ENCODE measurements at places on chromosomes 2 and 18.

- H3K4me3 ChIP-seq = no peak overlapping the region
- H3K27ac ChIP-seq = peak overlapping the region; percentile 18
- no peaks in the 10 kb centered on the region for H3K27me3 ChIP-seq
- H3K36me3 ChIP-seq = no peaks in the 10 kb centered on the region
- DNase-seq = no peak
Observed at GRCh38 chr2:171260471-171261424, 100.1 kb upstream of the TLK1 start.

DNA sequence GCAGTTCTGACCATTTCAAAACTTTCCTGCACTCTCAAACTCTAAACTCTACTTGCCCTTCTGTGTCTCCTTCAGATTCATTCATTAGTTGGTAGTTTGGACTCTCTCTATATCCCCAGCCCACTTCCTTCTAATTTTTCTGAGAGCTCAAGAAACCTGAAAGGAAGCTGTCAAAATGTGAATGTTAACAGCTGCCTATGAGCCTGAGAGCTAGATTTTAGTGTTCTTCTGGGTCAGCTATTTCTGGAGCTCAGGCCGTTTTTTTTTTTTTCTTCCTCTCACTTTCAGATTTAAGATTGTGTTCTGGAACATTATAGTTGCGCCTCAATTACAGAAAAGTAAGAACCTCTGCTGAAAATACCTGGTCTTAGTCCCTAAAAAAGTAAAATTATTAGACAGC is 73.1 kb downstream of the RTN4 start:
- H3K4me1 ChIP-seq = no peaks in the 10 kb centered on the region
- no peaks in the 10 kb centered on the region for H3K27me3 ChIP-seq
- H3K36me3 ChIP-seq = peaks cover 4% of the 10 kb centered on the region

GRCh38 chr2:126714191-126714965 is 58.4 kb downstream of the GYPC start:
- H3K27me3 ChIP-seq = no peaks in the 10 kb centered on the region
- no peak overlapping the region for H3K4me3 ChIP-seq
- DNase-seq = peak; percentile 11
- no peak overlapping the region for H3K27ac ChIP-seq
- H3K4me1 ChIP-seq = no peaks in the 10 kb centered on the region
- H3K36me3 ChIP-seq = no peaks in the 10 kb centered on the region

GRCh38 chr2:188610827-188611226 is 319.2 kb downstream of the GULP1 start:
- no peaks in the 10 kb centered on the region for H3K4me1 ChIP-seq
- no peak overlapping the region for H3K4me3 ChIP-seq
- H3K27ac ChIP-seq = no peak overlapping the region
- H3K27me3 ChIP-seq = no peaks in the 10 kb centered on the region
- no peaks in the 10 kb centered on the region for H3K36me3 ChIP-seq

- no peak overlapping the region for H3K4me3 ChIP-seq
- H3K27ac ChIP-seq = no peak overlapping the region
- no peaks in the 10 kb centered on the region for H3K4me1 ChIP-seq
- DNase-seq = no peak
Observed at GRCh38 chr2:37589298-37589697, 82.1 kb downstream of the CDC42EP3 start.

DNA sequence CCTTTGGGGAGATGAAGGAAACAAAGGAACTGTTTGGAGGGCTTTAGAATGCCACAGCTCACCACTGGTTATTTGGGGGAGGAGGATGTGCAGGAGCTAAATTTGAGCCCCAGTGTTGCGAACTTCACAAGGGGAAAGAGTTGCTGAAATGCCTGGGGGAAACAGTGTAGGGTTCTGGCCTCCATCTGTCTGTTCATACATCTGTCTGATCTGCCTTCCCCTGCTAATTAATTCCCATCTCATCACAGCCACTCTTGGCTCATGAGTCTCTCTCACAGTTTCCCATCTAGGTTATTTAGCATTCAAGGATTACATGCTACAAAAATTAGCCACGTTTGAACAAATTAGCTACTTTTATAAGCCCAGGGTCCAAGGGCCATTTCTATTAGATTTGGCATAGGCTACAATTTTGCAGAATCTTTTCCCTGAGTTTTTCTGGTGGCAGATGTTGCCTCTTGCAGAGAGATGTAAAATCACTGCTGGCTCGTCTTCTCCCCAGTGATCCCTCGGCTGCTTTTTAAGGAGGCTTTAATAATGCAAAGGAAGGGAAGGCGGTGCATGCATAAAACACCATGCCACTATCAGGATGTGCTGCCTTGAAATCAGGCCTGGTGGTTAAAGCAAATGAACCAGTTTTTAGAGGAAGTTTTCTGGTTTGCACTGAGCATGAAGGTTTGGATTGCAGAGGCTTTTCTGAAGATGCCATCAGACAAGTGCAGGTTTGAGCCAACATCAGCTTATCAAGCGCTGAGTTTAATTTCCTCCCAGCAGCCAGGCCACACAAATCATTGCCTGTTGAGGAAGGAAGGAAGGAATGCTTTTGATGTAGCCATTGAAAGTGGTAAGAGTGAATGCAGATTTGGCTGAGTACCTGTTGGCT is 35.0 kb downstream of the ADD2 start:
- H3K27ac ChIP-seq = peak overlapping the region; percentile 63
- DNase-seq = no peak
- no peak overlapping the region for H3K4me3 ChIP-seq
- H3K36me3 ChIP-seq = no peaks in the 10 kb centered on the region

- no peaks in the 10 kb centered on the region for H3K27me3 ChIP-seq
- DNase-seq = no peak
- H3K4me3 ChIP-seq = no peak overlapping the region
- no peaks in the 10 kb centered on the region for H3K36me3 ChIP-seq
Observed at GRCh38 chr2:43454791-43455190, 141.0 kb downstream of the THADA start.

DNA sequence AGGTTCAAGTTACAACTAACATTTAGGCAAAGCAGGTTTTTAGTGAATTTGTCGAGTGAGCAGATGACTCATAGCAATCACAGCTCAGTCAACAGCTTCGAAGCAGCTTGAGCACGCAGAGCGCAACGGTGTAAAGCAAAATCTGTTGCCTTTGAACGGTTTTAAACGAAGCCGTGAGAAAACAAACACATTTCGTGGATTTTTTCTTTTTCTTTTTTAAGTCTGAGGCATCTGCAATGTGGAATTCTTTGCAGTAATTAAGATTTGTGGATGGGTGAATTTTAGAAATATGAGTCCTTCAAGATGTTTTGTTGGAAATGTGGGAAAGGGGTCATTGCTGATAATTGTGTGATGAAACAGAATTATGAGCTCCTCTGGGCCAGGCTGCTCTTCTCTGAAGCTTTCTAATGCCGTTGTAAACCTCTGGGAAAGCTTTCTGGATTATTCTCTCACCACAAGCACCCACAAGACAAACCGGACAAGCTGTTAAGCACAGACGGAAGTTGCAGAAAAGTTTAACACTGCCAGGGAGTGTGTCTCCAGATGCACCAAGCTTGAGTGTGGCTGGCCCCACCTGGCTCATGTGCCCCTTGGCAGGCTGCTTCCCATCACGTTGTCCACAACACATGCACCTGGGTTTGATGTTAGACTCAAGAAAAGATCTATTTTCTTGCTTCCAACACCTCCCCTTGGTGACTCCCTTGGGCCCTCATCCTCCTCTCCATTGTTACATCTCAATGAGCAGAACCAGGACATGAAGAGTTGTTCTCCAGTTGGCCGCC is 224.7 kb downstream of the ACKR3 start:
- no peak overlapping the region for H3K27ac ChIP-seq
- no peaks in the 10 kb centered on the region for H3K36me3 ChIP-seq
- H3K4me1 ChIP-seq = no peaks in the 10 kb centered on the region
- DNase-seq = no peak

DNA sequence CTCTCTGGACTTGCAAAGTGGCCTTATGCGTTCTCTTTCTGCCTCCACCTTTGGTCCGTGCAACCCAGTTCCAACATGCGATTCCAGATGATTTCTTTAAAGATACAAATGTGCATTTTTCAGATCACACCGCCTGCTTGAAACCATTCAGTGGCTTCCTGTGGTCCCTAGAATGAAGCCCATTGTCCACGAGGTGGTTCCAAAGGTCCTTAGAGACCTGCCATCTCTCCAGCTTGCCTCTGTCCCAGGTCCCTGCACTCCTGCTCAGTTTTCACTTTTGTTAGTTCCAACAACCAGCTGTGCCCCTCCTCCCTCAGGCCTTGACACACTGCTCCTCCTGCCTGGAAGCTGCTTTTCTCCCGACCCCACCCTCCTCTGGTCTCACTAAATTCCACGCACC is 3.6 kb upstream of the INO80C start:
- no peaks in the 10 kb centered on the region for H3K27me3 ChIP-seq
- H3K27ac ChIP-seq = no peak overlapping the region
- no peak for DNase-seq
- H3K4me3 ChIP-seq = no peak overlapping the region
- H3K4me1 ChIP-seq = no peaks in the 10 kb centered on the region

DNA sequence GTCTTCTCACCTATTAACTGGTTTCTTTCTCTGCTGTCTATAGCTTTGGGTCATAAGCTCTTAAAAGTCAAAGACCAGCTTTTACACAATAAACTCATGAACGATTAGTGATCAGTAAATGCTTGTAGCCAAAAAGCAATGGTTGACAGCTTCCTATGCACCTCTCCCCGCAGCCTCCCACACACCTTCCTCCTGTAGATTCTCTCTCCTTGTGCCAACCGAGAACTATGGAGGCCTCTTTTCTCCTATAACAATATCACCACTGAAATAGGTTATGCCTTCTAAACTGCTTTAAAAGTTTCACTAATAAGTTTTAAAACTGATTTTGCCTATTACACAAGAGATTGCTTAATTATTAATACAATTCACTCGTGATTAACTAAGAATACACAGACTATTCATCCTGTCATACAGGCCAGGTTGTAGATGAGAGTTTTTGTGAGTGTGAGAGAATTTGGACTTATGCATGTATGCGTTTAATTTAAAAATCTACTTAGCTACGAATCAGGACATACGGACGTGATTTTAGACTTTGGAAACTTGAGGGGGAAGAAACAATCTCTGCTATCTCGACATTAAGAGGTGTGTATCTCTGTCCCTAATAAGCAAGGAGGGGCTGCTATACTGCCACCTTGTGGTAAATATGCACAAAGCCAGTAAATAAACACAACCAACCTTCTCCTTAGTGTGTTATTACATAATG is 229.1 kb upstream of the RBBP8 start:
- H3K4me1 ChIP-seq = no peaks in the 10 kb centered on the region
- H3K27ac ChIP-seq = no peak overlapping the region
- DNase-seq = no peak
- H3K36me3 ChIP-seq = no peaks in the 10 kb centered on the region
- H3K27me3 ChIP-seq = no peaks in the 10 kb centered on the region
- no peak overlapping the region for H3K4me3 ChIP-seq

DNA sequence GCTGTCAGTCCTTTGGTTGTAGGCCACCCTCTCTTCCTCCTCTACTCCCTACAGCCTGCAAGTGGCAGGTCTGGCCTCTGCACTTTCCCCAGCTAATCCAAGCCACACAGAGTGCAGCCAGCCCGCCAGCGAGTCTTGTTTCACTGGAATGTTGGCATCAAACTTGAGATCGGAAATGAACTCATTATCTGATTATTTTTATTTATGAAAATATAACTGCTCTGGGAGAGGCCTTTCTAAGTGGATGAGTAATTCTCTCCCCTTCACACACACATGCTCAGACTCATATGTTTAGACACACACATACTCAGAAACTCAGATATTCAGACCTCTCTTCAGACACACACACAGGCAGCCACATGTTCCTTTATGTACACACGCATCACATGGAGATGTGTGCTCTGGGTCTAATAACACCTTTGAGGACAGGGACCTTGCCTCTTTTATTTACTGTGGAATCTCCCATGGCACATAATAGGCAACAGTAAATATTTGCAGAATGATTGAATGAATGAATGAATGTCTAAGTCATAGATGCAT is 151.3 kb downstream of the ZFP36L2 start:
- peaks cover 3% of the 10 kb centered on the region for H3K4me1 ChIP-seq
- H3K27ac ChIP-seq = no peak overlapping the region
- no peaks in the 10 kb centered on the region for H3K27me3 ChIP-seq
- DNase-seq = no peak

- peaks cover 4% of the 10 kb centered on the region for H3K4me1 ChIP-seq
- DNase-seq = no peak
- H3K4me3 ChIP-seq = no peak overlapping the region
- no peak overlapping the region for H3K27ac ChIP-seq
- H3K27me3 ChIP-seq = no peaks in the 10 kb centered on the region
Observed at GRCh38 chr2:239005586-239005985, 157.7 kb downstream of the TWIST2 start.

GRCh38 chr2:86280191-86280667 is 57.2 kb downstream of the REEP1 start:
- no peaks in the 10 kb centered on the region for H3K27me3 ChIP-seq
- no peak overlapping the region for H3K4me3 ChIP-seq
- H3K27ac ChIP-seq = no peak overlapping the region
- H3K4me1 ChIP-seq = peaks cover 2% of the 10 kb centered on the region
- no peaks in the 10 kb centered on the region for H3K36me3 ChIP-seq

DNA sequence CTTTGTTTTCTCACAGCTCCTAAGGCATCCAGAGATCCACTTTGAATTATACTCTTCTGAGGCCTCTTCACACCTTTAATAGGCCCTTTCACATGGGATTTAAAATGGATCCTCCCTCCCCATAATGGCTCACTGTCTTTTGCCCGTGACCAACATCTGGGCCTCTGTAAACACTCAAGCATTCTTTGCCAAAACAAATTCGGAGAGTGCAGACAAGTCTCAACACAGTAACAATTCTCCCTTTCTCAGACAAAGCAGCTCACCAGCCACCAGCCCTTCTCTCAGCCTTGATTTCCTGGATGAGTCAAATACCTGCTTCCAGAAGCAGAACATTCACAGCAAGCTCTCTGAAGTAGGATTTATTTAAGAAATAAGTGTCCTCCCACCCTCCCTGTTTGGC is 14.0 kb upstream of the IMP4 start:
- no peak overlapping the region for H3K4me3 ChIP-seq
- no peaks in the 10 kb centered on the region for H3K4me1 ChIP-seq
- no peak for DNase-seq
- H3K36me3 ChIP-seq = no peaks in the 10 kb centered on the region

DNA sequence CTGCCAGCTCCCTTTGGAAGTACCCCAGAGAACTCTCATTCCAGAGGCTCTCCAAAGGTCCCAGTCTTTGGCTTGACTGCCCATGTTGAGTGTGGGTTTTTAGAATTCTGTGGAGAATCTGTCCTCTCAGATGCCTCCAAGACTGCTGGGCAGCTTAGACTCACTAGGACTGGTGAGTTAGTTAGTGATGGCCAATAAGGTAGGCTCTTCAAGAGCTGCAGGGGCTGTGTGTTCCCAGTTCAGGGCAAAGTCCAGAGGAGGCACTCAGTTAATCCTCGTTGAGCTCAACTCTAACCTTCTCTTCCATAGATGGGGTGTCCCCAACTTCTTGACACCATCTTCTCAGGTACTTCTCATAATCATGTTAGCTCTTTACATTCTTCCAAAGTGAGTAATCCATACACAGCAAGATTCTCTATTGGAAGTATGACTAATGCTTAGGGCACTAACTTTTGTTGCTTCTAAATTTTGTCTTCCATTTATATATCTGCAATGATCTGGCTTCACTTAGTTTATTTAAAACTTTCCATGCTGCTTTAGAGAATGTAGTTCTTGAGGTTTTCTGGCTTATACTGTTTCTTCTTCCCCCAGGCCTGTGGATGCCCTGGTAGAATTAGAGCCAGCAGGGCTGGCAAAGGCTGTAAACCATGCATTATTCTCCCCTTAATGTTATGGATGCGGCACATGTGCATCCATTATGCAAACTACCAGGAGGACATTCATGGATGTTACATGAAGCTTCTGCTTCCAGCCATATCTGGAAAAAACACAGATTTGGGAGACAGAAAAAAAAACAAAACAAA is 88.9 kb downstream of the POLE4 start:
- H3K4me3 ChIP-seq = no peak overlapping the region
- no peaks in the 10 kb centered on the region for H3K4me1 ChIP-seq
- H3K27ac ChIP-seq = no peak overlapping the region
- H3K36me3 ChIP-seq = no peaks in the 10 kb centered on the region
- DNase-seq = no peak
